Stimulated activated CD4-positive, alpha-beta T cell treated with anti-CD3 and anti-CD28 coated beads, Interleukin-12 subunit alpha, Interleukin-12 subunit beta, amount 100 ng/mL, for 24 hours (primary cell): ENCODE measurements at places on chromosomes 6 and 20.

DNA sequence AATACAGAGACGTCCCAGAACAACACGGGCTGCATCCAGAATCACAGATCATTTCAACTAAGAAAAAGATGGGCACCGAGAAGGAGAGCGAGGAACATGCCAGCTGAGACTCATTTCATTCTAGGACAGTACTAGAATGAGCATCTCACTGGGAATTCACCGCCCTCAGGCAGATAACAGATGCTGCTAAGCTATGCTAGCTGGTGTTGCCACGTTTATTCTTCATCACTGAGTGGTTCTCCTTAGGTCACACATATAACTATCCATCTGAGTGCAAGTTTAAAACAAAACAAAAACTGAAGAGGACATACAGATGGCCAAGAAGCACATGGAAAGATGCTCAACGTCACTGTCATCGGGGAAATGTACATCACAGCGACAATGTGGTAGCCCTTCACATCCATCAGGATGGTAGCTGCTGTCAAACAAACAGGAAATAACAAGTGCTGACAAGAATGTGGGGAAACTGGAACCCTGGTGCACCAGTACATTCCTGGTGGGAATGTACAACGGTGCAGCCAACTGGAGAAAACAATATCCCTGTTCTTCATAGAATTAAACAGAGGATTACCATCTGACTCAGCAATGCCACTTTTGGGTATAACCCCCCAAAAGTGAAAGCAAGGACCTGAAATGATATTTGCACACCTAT, 97.6 kb downstream of the SLC22A23 start:
- DNase-seq: no peak

- no peak for DNase-seq
These were observed 1.6 kb downstream of the TBC1D20 start for GRCh38 chr20:460707-461106.

DNA sequence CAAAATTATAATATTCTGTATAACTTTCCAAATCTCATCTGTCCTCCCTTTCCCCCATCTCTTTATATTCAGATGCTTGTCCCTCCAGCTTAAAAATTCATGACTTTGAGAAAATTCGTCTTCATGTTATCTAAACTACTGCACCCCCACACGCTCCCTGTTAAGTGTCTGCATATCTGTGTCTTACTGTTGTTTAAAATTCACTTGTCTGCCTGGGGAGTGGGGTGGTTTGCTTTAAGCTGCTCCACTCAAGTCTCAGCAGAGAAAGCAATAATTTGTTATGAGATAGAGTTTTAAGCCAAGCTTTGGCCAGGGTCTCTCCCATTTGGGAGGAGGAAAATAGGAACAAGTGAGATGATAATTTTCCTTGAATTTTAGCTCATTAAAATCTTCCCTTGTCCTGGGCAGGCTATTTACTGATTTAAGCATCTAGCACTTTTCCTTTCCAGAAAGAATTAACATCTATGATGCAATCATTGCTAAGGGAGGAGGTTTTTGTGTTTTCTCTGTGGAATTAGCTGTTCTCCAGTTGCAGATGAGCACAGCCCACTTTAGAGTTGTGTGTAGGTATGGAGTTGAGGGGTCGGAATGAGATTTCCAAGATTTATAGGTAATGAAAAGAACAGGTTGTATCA, 36.8 kb downstream of the MTHFD1L start:
- no peak for DNase-seq

DNA sequence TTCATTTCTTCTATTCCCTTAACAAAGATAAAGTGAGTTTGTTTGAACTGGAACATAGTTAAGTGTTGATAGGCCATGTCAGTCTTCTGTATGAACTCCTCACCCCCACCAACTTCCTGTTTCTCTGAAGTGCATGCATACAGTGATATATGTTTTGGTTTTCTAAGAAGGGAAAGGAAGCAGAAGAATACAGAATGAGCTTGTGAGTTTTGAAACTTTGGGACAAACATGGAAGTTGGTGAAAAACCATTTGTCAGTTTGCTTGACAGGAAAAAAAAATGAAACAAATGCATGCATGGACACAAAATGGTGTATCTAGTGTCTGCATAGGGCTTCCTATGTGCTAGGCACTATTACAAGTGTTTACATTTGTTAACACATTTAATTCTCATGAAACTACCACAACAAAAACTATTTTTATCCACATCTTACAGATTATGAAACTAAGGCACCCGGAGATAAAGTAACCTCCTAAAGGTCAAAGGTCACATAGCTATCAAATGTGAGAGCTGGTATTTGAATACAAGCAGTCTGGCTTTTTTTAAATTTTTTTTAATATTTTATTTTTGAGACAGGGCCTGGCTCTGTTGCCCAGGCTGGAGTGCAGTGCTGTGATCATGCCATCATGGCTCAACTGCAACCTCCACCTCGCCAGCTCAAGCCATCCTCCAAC, 105.9 kb downstream of the ADGRB3 start:
- no peak for DNase-seq

DNA sequence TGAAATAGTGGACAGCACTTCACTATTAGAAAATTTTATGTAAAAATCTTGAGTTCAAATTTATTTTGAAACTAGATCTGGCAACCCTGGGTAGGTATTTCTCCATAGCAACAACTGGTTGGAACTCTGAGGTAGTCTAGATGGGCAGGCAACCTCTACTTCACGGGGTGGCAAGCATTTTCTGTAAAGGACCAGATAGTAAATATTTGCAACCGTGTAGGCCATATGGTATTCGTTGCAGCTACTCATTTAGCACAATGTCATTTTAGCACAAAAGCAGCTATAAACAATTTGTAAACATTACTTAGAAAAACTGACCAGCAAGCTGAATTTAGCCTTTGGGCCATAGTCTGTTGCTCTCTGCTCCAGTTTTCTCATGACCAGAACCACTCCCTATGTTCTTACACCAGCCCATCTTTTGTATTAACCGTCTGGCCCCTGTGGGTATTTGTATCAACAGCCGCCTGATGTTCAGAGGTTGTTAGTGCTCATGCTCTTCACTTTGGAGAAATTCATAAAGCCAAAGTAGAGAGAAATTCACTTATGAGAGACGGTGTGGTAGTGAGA, 29.2 kb downstream of the LGSN start:
- DNase-seq: no peak

GRCh38 chr20:11076434-11077105, 402.8 kb upstream of the JAG1 start:
- no peak for DNase-seq

DNA sequence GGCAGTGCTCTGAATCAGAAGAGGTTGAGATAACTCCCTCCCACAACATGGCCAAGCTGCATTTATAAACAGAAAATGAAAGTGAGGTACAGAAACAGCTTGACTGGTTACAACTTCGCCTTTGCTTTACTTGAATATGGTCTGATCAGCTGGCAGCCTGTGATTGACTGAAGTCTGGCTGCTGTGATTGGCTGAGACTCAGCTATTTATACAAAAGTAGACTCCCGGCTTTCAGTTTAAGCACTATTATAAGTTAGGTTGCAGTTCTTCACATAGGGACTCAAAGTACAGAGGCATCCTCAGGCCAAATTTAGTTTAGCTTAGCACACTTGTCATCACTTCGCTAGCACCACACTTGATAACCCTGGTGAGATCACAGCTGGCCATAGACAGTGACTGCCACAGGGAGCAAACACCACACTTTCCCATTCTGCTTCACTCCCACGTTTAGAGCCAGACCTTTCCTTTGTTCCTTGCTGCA, 362.6 kb downstream of the EPM2A start:
- DNase-seq: no peak

DNA sequence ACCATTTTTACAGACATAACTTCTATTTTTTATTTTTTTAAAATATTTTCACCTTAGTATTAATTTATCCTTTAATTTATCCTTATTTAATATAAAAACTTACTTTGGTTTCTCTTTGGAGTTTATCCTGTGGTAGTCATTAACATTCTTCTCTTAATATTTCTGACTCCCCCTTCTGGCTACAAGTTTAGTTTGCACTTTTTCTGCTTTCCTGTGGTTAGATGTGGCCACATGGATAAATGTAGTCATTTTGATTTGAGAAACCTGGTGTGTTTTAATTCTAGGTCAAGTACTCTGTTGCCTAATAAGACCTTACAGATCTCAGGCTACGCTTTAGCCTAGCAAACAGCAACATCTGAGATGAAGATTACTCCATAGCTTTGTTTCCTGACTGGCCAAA, 1187.5 kb downstream of the HACE1 start:
- DNase-seq: no peak

DNA sequence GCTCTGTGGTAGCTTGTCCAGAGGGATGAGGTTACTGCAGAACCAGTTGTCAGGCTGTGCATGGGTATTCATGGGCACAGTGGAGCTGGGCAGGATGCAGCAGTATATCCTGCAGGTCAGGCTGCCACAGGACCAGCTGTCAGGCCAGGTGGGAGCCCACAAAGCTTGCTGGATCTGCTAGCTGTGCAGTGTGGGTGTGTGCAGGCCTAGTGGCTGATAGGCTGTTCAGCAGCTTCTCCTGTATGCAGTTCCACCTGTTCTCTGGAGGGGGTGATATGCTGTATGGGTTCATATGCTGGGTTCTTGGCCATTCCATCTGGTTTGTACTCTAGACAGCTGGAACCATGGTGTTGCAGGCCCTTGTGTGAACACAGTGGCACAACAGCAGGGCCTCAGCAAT, 40.6 kb upstream of the TPD52L1 start:
- DNase-seq: no peak

DNA sequence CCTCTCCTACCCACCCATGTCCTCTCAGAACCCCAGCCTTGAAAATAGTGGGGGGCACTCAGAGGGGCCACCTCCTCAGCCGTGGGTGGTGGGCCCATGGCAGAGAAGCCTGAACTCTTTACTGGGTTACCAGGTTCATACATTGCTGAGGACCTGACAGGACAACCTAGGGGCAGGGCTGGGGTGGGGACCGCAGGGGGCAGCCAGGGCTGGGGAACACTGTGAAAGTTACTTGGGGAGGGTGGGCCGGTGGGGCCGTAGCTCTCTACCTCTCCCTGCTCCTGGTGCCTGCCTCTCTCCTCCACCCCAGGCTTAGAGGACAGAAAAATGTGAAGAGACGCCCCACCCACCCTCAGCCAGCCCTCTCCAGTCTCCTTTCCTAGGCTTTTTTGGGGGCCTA, 15.4 kb downstream of the MDFI start:
- DNase-seq: no peak

GRCh38 chr6:138405816-138406413, 1.9 kb downstream of the HEBP2 start:
- no peak for DNase-seq

GRCh38 chr20:52577696-52578095, 386.1 kb upstream of the ZFP64 start:
- DNase-seq: no peak

DNA sequence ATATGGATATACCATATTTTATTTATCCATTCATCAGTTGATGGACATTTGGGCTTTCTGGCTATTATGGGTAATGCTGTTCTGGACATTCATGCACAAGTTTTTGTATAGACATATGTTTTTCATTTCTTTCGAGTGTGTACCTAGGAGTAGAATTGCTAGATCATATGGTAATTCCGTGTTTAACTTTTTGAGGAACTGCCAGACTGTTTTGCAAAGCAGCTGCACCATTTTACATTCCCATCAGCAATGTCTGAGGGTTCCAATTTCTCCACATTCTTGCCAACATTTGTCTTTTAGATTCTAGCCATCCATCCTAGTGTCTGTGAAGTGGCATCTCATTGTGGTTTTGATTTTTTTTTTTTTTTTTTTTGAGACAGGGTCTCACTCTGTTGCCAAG, 20.8 kb downstream of the SRC start:
- no peak for DNase-seq

GRCh38 chr6:47138046-47138445, 95.9 kb upstream of the ADGRF1 start:
- no peak for DNase-seq

- no peak for DNase-seq
These were observed 97.5 kb downstream of the GMDS start for GRCh38 chr6:2147766-2148448.

DNA sequence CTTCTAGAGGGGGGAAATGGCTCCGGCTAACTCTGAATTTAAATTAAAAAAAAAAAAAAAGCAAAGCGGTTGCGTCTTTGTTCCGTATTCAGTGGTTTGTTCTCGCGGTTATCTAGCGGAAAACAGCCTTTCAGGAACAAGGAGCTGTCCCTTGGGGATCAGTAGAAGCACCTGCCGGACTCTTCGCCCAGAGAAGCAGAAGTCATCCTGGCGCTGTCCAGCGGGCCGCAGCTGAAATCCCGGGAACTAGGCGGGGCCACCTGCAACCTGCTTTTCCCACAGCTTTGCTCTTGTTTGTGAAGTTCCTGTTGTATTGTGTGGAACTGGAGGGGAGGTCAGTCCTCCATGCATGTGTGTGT, 43.9 kb upstream of the GJE1 start:
- no peak for DNase-seq

- DNase-seq: no peak
These were observed 29.8 kb upstream of the NEDD9 start for GRCh38 chr6:11262242-11262641.

DNA sequence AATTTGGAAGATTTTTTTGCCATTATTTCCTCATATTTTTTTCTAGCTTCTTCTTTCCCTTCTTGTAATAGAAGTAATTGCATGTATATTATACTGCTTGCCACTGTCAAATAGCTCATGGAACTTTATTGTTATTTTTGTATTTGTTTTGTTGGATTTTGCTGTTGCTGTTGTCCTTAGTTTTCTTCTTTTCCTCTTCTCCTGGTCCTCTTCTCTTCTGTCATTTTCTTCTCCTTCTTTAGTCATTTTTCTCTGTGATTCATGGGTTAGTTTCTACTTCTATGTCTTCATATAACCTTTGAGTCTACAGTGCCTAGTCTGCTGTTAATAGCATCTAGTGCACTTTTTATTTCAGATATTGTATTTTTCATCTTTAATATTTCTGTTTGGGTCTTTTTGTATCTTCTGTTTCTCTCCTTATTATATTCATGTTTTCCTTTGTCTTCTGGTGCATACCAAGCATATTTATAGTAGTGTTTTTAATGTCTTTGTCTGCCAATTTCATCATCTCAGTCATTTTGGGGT, 226.2 kb downstream of the HIVEP2 start:
- no peak for DNase-seq

GRCh38 chr20:32959351-32960221, 44.6 kb downstream of the SUN5 start:
- no peak for DNase-seq

GRCh38 chr20:48788486-48789072, 39.2 kb downstream of the PREX1 start:
- no peak for DNase-seq

- DNase-seq: peak; percentile 53
These were observed 12.8 kb downstream of the NFATC2 start for GRCh38 chr20:51529758-51530157.

GRCh38 chr6:73152966-73153757, 72.1 kb downstream of the KHDC1L start:
- no peak for DNase-seq

DNA sequence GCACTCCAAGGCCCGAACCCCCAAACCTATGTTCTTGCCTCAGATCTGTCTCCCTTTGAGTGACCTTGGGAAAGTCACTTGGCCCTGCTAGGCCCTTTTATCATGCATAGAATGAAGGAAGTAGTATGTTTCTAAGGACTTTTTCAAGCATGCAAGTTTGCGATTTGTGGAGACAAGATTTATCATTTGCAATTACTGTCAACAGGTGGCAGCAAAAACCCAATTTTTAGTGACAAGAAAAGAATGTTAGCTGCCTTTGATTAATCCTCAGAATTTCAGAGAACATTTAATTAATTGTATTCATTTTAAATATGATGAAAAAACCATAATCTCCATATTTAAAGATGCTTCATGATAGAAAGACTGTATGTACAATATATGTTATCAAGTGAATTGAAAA, 28.3 kb upstream of the PREP start:
- DNase-seq: no peak

- DNase-seq: no peak
These were observed 54.2 kb downstream of the NFATC2 start for GRCh38 chr20:51488331-51488730.
